ENCODE measurements at places on chromosomes 3 and 15.

- DNase-seq: no peak
Observed at GRCh38 chr3:44478055-44478468, 592 bp upstream of the ZNF445 start.

DNA sequence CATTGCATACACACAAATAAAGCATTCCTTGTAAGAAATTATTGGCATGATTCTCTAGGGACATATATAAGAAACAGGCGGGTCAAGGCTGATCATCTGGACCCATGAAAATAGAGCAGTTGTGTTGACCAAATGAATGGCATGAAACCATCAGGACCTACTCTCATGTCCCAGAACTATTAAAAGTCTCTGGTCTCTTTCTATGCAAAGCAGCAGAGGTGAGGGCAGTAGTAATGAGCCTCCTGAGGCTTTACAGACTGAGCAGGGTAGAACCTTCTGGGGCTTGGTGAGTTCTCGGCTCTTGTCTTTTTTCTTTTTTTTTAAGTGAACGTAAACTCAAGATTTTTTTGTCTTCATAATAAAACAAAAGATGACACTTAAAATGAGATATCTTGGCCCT lies 9.3 kb downstream of the GLDN start:
- DNase-seq: no peak

GRCh38 chr3:4425707-4426106 lies 41.4 kb downstream of the SUMF1 start:
- no peak for DNase-seq

GRCh38 chr3:188627652-188628051 lies 473.7 kb downstream of the LPP start:
- DNase-seq: no peak

GRCh38 chr3:98367464-98368246 lies 14.0 kb downstream of the OR5K4 start:
- DNase-seq: no peak

DNA sequence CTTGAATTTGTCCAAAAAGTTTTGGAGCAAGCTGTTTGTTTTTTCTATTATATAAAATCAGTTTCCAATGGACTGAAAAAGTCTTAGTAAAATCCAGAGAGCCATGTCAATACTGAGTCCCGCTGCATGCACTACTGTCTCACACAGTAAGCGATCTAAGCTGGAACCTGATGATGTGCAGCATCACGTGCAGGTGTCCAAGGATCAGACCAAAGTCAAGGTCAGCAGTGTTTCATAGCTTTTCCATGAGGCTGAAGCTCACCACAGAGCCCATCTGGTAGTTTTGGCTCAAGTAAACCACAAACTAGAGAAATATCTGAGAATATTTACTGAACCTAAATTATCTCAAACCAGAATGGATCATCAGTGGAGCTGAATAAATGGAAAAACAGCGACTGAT lies 784.0 kb upstream of the SEMA6D start:
- DNase-seq: no peak

DNA sequence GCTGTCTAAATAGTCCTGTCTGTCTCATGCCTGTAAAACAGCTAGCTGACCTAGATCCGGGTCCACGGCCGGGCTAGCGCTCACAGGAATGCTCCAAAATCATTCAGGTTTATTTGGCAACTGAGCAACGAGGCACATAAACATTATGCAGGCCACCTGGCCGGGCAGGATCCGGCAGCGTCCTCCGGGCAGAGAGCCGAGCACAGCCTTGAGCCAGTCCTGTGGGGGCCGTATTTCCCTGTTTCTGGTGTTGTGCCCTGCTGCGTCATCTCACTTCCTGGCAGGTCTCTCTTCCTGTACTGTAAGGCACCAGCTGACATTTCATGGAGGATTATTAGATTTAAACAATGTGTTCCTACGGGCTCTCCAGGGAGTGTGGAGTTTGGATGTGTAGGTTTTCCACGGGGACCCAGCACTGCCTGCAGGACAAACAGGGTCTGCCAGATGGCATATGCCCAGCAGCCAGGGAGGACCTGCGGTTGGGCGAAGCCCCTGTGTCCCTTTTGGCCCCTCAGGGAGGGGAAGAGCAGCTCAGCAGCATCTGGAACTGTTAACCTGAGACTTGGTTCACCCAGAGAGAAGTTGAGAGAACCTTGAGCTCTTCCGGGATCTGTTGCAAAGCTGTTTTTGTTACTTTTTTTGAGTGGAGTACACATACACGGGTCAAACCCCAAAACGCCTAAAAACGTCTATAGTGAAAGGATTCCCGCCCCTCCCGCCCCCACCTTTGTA lies 16.6 kb upstream of the LRRK1 start:
- peak; percentile 96 for DNase-seq

- no peak for DNase-seq
Observed at GRCh38 chr15:57865294-57865693, 158.8 kb downstream of the POLR2M start.

DNA sequence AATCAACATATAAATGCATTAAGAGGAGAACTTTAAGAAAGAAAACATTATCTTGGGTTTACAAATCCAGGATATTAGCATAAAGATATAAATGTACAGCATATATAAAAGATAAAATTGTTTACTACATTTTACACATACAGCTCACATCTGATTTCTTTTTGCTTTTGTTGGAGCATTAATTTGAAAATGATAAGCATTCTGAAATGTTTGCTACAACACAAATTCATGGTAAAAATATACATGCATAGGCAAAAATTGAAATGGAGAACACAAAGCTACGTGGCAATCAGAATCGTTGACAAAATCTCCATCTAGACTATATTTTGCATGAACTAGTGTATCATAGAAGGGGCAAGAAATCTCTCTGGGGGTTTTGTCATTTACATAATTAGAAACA lies 159.1 kb downstream of the TIGIT start:
- DNase-seq: no peak

Data from body of pancreas (tissue), 4 donors.